Stimulated activated CD4-positive, alpha-beta T cell treated with anti-CD3 and anti-CD28 coated beads, Interleukin-2, amount 100 ng/mL, for 48 hours (primary cell): ENCODE measurements at places on chromosomes 6 and 20.

- DNase-seq: no peak
These were observed 61.0 kb downstream of the RAB44 start for GRCh38 chr6:36758516-36759147.

DNA sequence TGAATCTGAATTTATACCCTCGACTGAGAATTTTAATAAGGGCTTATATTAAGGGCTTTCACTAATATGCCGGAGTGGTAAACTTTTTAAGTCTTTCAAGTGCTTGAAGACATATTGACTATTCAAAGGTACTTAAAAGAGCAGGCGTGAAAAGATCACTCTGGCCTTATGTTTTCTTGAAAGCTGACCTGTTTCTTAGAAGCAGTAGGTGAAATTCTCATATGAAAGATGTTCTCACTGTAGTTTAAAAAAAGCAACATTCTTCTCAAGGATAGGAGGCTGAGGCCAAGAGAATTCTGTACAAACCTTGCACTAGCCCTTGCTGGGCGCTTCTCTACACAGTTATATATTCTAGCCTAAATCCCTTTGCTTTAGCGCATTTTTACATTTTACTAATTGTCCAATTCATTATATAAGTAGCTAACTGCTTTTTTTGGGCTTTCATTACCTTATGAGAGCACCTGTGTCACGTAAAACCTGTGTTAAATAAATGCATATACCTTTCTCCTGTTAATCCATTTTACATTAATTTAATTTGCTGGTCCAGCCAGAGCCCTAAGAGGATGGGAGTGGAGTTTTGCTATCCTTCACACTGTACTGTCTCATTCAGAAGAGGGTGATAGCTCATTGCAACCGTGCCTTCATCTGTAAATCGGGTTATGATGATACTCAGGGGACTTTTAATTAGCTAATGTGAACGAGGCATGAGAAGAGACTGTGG, 59.6 kb upstream of the HFE start:
- DNase-seq: no peak

GRCh38 chr6:114167583-114168576, 174.9 kb downstream of the HS3ST5 start:
- no peak for DNase-seq

DNA sequence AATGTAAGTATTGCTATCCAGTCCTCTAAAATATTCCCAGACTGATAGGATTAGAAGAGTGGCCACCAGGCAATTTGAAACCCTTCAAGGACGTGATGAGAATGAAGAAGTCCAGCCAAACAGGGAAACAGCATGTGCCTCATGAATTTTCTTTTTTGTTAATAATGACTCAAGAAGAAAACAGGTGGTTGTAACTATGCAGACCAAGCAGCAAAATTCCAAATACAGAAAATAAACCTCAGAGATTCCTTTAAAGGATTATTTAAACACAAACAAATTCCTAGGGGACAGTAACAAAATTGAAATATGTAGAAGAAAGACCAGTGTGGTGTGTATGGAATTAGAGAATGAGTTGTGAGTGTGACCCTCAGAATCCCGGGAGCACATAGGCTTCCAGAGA, 239.2 kb downstream of the KCNQ5 start:
- no peak for DNase-seq

DNA sequence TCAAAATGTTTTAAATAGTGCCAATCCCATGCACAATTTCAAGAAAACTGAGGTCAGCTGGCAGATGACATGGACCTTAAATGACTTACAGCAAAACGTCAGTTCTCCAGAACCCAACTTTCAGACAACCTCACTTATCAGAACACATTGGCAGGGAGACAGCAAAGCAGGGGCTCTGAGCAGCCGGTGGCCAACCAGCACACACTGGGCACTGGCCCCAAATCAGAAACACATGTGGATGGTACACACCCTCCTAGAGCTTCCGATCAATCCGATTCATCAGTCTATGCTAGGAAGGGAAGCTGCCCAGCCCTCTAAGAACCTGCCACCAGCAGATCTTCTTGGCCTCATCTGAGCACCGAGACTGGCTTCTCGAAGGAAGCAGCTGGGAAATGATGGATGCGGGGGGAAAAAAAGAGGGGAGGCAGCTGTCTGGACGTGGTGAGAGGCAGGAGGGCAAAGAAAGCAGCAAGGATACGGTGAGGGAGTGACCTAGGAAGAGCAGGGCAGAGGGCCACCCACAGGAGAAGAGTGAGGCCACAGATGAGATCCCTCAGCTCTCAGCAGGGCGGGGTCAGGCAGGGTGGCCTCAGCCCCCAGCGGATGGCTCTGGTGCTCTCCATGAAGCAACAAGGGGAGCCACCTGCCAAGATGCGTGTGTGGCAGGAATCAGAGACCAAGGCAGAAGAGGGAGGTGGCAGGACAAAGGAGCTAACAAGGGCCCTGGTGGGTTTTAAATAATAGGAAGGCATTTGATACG, 32.9 kb downstream of the TAF4 start:
- DNase-seq: no peak

GRCh38 chr6:148169706-148170105, 172.9 kb upstream of the SASH1 start:
- DNase-seq: no peak

DNA sequence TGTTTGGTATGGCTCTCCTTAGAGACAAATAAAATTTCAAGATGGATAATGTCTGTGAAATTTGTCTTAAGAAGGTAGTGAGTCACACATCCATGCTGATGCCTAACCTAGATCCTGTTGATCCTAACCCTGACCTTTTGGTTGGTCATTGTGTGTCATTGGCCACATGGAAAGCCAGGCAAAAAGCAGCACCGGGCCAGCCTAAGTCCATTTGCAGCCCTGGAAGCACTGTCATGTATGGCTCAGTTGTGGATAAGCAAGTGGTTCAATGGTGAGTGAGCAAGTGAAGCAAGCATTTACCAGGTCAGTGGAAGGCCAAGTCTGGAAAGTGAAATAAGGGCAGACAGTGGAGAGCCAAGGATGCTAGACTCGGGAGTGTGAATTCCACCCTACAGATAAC, 12.1 kb upstream of the XRN2 start:
- no peak for DNase-seq

- peak; percentile 66 for DNase-seq
These were observed at the start of gene BCL2L1 for GRCh38 chr20:31722257-31723068. BCL2L1 (minus strand) TSS chr20:31722868; CDS start chr20:31722218, 650 bp downstream.

GRCh38 chr6:56938649-56939191, 16.2 kb upstream of the BEND6 start:
- DNase-seq: no peak

DNA sequence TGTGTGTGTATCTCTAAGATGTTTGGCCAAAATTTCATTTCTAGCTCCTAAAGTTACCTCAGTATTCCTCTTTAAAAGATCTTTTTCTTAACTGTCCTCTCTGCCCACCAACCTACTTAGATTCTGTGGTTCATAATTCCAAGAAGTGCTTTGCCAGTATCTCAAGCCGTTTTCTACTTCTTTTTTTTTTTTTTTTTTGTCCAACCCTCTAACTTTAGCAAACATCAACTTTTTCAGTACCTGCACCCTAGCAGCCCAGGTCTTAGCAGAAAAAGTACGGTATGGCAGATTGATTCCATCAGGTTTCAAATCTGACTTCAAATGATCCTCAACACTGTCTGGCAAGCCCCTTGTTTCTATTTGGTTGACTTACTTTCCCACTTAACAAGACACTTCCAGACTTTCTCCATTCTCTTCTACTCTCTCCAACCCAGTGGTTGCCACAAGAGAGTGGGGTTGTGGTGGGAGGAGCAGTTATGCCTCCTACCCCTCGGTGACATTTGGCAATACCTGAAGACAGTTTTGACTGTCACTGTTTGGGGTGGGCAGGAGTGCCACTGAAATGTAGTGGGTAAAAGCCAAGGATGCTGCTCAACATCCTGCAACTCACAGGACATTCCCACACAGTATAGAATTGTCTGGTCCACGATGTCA, 10.8 kb upstream of the MAN1A1 start:
- no peak for DNase-seq

DNA sequence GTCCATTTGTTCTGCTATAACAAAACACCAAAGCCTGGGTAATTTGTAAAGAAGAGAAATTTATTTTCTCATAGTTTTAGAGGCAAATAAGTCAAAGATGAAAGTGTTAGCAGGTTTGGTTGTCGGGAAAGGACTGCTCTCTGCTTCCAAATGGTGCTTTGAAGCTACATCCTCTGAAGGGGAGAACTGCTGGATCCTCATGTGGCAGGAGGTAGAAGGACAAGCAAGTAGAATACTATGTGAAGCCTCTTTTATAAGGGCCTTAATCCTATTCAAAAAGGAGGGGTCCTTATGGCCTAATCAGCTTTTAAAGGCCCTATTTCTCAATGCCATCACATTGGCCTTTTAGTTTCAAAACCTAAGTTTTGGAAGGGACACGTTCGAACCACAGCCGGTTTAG, 826.0 kb upstream of the EPHA7 start:
- DNase-seq: no peak

DNA sequence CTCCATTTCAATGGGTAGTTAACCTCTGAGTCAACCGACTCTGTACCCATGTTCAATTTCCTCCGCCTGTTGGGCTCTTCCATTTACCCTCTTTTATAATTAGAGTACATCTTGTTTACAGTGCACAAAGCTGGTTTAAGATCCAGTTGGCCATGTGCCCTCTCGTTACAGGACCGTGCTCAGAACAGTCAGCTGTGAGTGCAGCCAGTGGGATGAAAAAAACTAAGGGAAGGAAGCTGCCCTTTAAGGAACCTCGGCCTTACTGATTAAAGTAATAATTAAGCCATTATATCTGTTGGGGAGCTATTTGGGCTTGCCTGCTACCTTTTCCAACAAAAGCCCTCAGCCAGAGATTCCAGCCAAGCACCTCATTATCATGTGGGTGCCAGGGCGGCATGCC, 68.8 kb downstream of the TMEM170B start:
- no peak for DNase-seq

GRCh38 chr6:114581293-114581692, 238.5 kb upstream of the HS3ST5 start:
- DNase-seq: no peak

DNA sequence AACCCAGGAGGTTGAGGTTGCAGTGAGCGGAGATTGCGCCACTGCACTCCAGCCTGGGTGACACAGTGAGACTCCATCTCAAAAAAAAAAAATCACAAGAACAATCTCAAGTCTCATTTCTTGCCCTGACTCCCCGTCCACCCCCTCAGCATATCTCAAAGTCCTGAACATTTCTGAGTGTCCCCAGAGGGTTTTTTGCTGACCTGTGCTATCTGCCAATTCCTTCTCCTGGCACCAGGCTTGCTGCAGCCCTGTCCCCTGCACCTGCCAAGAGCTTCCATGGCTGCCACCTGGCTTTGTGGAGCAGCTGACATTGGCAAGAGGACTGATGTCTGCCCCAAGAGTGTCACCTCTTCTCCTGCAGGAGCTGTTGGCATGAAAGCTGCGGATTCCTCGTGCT, 54.9 kb upstream of the PTPRT start:
- no peak for DNase-seq

GRCh38 chr6:45156075-45156474, 172.1 kb upstream of the RUNX2 start:
- no peak for DNase-seq

DNA sequence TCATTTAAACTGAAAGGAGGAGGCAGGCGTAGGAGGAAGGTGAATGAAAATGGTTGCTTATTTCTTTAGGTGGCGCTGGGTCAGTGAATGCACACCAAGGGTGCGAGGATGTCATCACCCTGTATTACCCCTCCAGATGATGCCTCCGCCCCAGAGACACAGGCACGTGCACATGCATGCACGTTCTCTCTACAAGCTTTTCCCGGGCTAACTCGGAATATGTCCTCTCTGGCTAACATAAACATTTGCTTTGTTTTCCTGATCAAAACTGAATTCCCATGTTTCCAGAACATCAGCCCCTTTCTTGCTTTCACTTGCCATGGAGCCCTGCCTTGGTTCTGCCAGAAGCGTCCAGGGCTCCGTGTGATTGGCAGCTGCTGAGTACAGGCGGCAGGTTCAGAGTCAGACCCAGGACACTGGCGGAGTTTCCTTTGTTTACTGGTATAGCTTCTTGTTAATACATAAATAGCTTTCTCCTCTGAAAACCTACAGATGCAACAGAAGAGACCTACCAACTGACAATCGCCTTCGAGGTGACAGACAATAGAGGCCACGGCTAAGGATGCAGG, 131.2 kb upstream of the RPS6KA2 start:
- DNase-seq: no peak

- DNase-seq: peak; percentile 34
These were observed 1.6 kb downstream of the SLC17A9 start for GRCh38 chr20:62953839-62954703.

GRCh38 chr20:24840121-24840713, 108.9 kb upstream of the CST7 start:
- no peak for DNase-seq

- no peak for DNase-seq
These were observed 175.2 kb downstream of the ZMYND8 start for GRCh38 chr20:47181056-47181862.

DNA sequence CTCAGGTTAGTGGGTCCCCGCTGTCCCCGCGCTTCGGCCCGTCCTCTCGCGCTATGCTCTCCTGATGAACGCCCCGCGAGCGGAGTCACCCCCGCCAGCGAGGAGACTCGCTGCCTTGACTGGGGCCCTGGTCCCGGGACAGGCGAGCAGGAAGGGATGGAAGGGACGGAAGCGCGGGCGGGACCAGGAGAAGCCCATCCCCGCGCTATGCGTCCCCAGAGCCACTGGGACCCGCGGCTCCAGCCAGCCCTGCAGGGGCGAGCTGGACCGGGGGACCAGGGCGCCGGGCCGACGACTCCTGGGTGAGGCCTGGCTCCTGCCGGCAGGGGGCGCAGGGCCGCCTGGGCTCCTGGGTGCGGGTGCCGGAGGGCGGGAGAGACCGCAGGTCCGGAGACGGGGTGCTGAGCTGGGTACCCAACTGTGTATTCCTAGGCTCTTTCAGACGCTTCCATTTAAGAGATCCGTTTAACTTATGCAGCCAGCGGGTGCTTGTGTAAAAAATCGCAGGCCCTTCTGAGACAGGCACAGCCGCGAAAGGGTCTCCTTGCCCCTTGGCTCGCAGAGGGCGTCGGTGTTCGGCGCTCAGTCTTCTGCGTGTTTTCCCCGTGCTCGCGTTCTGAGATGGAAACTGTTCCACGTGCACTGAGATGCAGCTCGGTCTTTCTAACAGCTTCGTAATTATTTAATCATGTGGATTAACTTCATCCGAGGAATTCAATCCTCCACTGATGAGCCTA, 580 bp upstream of the SYCP2 start:
- peak; percentile 78 for DNase-seq
